ENCODE measurements at places on chromosomes 2 and 18.

GRCh38 chr2:73862987-73863386, 29.8 kb upstream of the ACTG2 start:
- DNase-seq, result no peak

- no peak for DNase-seq
Observed at GRCh38 chr2:233096006-233096405, 35.9 kb downstream of the INPP5D start.

- DNase-seq, result no peak
Observed at GRCh38 chr2:187580462-187581124, 26.4 kb upstream of the TFPI start.

DNA sequence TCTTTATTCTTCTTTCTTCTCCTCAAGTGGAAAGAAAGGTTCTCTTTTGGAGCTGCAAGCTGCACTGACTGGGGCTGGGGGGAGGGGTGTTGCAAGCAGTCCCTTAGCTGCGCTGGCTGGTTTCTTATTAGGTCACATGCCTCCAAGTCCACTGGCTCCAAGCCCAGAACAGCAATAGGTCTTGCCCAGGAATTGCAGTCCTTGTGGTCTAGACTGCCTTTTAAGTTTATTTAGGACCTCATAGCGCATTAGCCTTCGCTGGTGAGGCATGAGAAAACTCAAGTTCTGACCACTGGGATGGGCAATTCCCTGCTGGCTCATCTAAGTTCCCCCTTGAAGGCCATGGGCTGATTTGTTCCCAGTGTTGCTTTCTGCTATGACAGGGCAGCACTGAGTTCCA, 138.6 kb upstream of the SCN7A start:
- DNase-seq, result no peak

Data from tibial nerve (tissue), 4 donors.